Psoas muscle (tissue), 8 donors: ENCODE measurements at places on chromosomes 5 and 9. TPM values are rescaled to one million over a fixed set of nuclear protein-coding genes. Genes with fewer than 3 reads are reported as not detected.
A peak's percentile ranks its signal among the peaks of the same experiment; 100 is the strongest.

TICAM2 gene
- total RNA-seq = 2.1 TPM

DNA sequence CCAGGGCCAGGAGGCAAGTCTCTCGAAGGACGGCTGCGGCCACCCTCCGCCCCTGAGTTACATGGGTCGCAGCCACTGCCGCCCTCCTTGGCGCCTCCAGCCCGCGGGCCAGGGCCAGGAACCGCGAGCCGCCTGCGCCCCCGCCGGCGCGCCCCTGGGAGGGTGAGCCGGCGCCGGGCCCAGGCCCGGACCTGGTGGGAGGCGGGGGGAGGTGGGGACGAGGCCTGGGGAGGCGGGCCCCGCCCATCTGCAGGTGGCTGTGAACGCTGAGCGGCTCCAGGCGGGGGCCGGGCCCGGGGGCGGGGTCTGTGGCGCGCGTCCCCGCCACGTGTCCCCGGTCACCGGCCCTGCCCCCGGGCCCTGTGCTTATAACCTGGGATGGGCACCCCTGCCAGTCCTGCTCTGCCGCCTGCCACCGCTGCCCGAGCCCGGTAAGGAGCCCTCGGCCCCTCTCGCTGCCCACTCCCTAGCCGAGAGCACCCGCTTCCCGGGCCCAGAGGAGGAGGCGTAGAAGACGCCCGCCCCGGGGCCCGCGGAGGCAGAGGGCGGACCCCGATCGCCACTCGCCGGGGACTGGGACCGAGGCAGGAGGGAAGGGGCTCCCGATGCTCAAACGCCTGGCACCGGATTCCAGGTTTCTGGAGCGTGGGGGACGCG is at the start of gene ASS1:
Gene ASS1, plus strand, starts transcription at position 397 of the 657 bp plus-strand sequence. CDS start 7,268 bp downstream, outside the sequence.
- peak; percentile 82 for DNase-seq

GRCh38 chr5:150457121-150457520 is 7.6 kb upstream of the RPS14 start:
- DNase-seq = no peak

ZDHHC11B gene
- total RNA-seq = 2.2 TPM

- DNase-seq = no peak
Measured at GRCh38 chr5:3428334-3428733, 167.3 kb upstream of the IRX1 start.

GTF2H2 gene
- 7.5 TPM for total RNA-seq

TMEM215 gene
- total RNA-seq = not detected

DNA sequence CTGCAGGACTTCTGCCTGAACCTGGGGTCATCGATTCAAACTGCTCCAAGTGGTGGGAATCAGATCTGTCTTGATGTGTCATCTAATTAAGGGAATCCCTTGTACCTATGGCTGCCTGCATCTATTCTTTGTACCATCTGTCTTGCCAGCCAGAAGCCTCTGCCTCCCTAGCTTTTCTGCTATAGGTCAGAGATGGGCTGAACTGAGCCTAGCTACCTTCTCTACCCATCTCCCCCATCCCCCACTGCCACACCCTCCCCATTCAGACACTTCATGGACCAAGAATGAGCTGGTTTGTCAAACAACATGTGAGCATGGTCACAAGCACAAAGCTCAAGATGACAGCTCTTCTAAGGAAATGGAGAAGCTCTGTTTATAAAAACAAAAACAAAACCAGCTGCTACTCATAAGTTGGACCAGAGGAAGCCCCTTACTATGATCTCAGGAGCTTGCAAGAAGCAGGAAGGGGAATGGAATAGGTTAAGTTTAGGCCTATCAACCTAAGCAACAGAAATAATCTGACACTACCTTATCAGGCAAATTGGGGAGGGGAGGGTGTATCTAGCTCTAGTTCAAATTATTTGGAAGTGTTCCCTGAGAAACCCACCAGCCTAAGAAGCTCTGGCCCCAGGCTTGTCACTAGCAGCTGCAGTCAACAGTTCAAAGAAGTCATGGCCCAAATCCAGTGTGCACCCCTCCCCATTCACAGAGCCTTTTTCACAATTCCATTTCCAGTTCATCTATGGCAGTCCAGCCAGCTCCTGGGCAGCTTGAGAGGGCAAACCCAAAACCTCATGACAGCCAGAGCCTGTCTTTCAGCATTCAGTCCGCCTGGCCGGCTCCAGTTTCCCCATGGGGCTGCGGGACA is 29.9 kb downstream of the SKP1 start:
- no peak for DNase-seq

GRCh38 chr5:179255527-179256327 is 89.5 kb downstream of the ADAMTS2 start:
- peak; percentile 48 for DNase-seq

- DNase-seq = no peak
Measured at GRCh38 chr9:34600908-34601307, 11.0 kb downstream of the RPP25L start.

- no peak for DNase-seq
Measured at GRCh38 chr5:2522372-2522771, 229.1 kb downstream of the IRX2 start.

GRCh38 chr5:127430627-127431026 is 86.8 kb upstream of the PRRC1 start:
- no peak for DNase-seq

GRCh38 chr5:106314221-106314824 is 1356.4 kb downstream of the EFNA5 start:
- no peak for DNase-seq

- no peak for DNase-seq
Measured at GRCh38 chr5:143889986-143890385, 78.0 kb downstream of the HMHB1 start.

DNA sequence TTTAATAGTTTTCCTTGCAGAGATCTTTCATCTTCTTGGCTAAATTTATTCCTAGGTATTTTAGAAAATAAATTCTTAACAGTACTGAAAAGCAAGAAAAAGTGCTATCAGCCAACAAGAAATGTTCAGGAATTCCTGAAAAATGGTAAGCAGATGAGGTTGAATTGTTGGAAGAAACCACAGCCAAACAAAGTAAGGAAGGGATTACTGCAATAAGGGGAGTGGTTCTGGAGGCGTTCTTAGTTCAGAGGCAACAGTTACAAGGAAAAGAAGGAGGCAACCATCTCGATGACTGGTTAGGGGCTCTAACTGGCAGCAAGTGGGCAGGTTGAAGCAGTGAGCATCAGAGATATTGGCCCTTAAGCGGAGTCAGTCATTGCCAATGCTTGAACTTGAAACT is 12.8 kb upstream of the OR13J1 start:
- no peak for DNase-seq

ADAMTSL2 gene
- total RNA-seq = 5.4 TPM

- DNase-seq = no peak
Measured at GRCh38 chr5:38208782-38209378, 49.5 kb upstream of the EGFLAM start.

CDC25C gene
- total RNA-seq = not detected

LIX1 gene
- not detected for total RNA-seq

CFAP90 gene
- not detected for total RNA-seq

NFIB gene
- total RNA-seq = 46.0 TPM

- DNase-seq = no peak
Measured at GRCh38 chr5:136482206-136482605, 116.9 kb upstream of the TRPC7 start.

GRCh38 chr9:91427873-91428272 is 4.2 kb upstream of the NFIL3 start:
- no peak for DNase-seq

- no peak for DNase-seq
Measured at GRCh38 chr5:23072179-23072578, 219.0 kb upstream of the CDH12 start.

FSTL4 gene
- 0.24 TPM for total RNA-seq

SIMC1 gene
- total RNA-seq = 17.0 TPM

DNA sequence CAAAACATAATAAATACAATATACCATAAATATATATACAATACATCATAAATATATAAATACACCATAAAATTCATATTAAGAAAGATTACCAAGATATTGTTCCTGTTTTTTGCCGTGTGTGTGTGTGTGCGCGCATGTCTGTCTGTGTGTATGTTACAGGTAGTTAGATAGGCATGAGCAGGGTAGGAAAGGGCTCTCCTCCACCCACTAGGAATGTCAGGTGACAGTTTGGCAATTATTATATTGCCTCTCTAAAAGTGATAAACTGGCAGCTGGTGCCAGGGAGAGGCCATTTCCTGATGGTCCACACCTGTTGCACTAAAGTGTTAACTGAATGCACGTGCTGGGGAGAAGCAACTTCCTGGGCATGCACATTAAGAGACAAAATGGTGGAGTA is 232.8 kb downstream of the ADAMTS6 start:
- no peak for DNase-seq

DNA sequence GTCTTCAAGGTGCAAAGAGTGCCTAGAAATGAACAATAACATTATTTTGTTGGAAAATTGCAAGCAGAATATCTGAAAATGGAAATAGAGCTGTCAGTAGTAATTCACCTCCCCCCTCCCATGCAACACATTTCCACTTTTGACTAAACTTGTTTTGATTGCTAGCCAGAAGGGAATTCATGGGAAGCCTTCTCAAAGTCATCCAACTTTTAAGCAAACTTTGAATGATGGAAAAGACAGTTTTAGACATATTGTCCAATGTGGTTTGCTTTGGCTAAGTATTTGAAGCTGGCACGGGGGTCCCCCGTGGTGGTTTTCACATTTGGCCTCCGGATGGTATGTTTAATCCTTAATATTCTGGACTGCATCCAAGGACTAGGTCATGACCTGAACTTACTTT is 7.5 kb downstream of the NR2F1 start:
- no peak for DNase-seq

GRCh38 chr5:6096101-6096500 is 282.2 kb downstream of the MED10 start:
- no peak for DNase-seq

GRCh38 chr5:156329171-156329611 is 2.2 kb downstream of the SGCD start:
- DNase-seq = peak; percentile 73

IL3 gene
- not detected for total RNA-seq

GRCh38 chr5:88666761-88667495 is 216.1 kb downstream of the MEF2C start:
- no peak for DNase-seq

SOHLH1 gene
- total RNA-seq = not detected

USP20 gene
- total RNA-seq = 15.2 TPM

SLC4A9 gene
- total RNA-seq = not detected

CCNB1 gene
- 4.1 TPM for total RNA-seq

DNA sequence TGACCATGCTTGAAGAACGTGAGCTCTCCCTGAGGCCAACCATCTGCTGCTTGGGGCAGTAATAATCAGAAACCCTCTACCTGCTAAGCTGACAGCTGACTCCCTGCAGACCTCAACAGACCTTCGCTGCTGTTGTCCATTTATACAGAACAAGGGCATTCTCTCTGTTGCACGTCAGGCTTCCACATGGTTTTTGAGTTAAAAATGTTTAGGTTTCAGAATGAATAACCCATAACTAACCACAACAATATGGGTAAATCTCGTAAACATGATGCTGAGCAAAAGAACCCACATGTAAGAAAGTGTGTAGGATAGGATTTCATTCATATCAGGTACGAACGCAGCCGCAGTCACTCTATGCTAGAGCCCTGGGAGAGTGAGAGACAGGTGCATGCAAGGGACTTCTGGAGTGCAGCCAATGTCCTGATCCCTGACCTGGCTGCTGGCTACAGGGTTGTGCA is 348.5 kb downstream of the MED10 start:
- DNase-seq = no peak

ZNG1F gene
- total RNA-seq = 1.5 TPM

DNA sequence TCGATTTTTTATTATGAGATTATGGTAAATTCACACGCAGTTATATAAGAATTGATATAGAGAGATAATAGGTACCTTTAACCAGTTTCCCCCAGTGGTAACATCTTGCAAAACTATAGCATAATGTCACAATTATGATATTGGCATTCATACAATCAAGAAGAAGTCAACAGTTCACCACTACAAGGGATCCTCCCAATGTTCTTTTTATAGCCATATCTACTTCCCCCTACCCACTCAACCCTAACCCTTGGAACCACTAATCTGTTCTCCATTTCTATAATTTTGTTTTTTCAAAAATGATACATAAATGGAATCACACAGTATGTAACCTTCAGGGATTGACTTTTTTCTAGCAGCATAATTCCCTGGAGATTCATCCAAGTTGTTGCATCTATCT is 9.8 kb downstream of the ACTL7B start:
- no peak for DNase-seq

- DNase-seq = no peak
Measured at GRCh38 chr5:112649882-112650281, 87.8 kb upstream of the APC start.

DNA sequence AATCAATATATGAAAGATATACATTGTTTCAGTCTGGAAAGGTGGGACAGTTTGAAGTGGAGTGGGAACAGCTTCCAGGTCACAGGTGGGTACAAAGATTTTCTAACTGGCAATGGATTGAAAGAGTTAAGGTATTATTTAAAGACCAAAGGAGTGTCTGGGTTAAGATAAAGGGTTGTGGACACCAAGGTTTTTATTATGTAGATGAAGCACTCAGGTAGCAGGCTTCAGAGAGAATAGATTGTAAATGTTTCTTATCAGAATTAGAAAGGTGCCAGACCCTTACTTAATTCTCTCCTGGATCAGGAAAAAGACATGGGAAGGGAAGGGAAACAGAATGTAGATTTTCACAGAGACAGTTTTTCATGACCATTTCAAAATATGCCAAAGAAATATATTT is 1174.8 kb downstream of the MAT2B start:
- no peak for DNase-seq

- DNase-seq = no peak
Measured at GRCh38 chr5:116747881-116748280, 173.3 kb upstream of the SEMA6A start.

ITK gene
- total RNA-seq = 0.30 TPM

DNA sequence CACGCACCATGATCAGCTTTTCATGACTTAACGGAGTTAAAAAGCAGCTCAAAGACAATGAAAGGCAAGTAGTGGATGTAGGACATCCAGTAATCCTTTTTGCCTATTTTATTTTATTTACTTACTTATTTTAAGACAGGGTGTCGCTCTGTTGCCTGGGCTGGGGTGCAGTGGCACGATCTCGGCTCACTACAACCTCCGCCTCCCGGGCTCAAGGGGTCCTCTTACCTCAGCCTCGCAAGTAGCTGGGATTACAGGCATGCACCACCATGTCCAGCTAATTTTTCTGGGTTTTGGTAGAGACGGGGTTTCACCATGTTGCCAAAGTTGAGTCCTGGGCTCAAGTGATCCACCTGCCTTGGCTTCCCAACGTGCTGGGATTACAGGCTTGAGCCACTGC is 148.9 kb downstream of the DAB2IP start:
- DNase-seq = no peak

DNA sequence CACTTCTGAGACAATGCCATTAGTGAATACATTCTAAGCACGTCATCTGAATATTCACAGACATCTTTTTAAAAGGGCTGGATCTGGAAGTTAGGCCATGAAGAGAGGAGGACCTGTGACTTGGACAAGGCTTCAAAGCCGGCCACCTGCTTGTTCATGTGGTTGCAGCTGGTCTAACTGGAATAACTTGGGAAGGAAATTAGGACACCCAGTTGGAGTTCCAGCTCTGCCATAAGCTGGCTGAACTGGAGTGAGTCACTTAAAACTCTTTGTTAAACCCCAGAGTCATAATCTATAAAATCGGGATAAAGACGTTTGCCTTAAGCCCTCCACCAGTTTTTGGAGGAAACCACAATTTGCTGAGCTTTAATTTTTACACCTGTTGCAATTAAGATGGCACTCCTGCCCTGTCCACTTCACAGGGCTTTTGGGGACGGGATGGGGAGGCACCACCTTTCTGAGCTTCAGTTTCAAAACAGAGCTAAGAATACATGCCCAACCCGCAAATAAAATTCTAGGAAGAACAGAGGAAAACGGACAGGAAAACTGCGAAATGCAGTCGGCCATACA is 536 bp upstream of the STX17 start:
- no peak for DNase-seq
